ENCODE measurements at places on chromosomes 16 and 17.

DNA sequence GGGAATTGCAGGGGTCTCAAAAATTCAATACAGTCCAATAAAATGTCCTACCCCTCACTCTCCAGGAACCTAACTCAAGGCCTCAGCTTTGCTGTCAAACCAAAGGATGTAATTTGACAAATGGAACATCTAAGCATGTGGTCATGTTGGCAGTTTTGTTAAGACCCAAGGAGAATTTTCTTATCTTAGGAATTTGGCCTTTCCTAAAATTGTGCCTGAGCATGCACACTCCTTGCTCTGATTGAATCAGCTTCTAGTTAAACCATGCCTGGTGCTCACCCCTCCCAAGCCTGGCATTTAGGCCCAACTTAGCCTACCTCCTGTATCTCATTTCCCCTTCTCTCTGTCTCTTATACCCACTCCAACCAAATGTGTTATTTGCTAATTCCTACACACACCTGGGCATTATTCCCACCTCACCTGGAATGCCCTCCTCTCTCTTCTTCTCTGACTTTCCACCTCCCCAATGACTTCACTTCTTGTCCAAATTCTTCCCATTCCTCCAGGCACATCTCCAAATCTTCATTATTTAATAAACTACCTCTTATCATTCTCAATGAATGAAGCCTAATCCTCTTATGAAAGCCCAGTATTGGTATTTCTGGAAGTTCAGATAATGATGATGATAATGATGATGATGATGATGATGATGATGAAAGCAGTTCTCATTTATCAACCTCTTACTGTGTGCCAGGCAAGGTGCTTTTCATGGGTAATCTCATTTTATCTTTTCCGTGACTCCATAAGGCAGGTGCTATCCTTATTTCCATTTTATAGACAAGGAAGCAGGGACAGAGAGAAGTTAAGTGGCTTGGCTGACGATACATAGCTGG is 178.0 kb upstream of the IRX6 start:
- DNase-seq: no peak

DNA sequence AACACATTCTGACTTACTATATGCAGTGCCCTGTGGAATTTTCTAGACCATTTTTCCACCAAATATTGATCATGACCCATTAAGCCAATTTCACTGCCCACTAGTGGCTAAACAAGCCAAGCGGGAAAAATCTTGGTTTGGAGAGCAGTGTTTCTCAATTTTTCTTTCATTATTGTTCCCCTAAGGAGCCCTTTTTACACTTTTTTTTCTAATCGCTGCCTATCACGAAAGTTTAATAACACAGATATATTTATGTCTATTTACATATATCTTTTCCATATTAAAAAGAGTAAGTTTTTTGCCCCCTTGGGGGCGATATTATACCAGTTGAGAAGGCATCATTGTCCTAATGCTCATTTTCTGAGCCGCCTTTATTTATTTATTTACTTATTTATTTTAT is 10.8 kb upstream of the TLCD3B start:
- no peak for DNase-seq

GRCh38 chr17:48639982-48640857 is 14.1 kb upstream of the HOXB9 start:
- no peak for DNase-seq

DNA sequence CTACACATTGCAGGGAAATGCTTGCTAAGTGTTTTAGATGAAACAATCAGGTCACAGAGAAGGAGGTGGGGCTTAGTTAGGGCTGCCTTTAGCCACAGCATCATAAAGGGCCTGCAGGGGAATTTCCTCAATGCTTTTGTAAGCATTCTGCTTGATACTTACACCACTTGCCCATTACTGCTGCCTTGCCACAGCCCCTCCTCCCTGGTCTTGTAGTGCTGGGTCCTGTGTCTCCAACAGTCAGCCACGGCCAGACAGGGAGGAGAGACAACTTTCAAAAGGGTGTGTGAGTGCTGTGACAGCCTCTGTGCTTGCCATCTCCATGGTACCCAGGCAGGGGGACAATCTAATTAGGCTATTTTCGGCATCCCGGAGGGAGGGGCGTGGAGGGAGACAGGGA is 111.2 kb downstream of the SHISA9 start:
- no peak for DNase-seq

GRCh38 chr17:2977157-2977556 is 86.2 kb downstream of the OR1D5 start:
- no peak for DNase-seq

DNA sequence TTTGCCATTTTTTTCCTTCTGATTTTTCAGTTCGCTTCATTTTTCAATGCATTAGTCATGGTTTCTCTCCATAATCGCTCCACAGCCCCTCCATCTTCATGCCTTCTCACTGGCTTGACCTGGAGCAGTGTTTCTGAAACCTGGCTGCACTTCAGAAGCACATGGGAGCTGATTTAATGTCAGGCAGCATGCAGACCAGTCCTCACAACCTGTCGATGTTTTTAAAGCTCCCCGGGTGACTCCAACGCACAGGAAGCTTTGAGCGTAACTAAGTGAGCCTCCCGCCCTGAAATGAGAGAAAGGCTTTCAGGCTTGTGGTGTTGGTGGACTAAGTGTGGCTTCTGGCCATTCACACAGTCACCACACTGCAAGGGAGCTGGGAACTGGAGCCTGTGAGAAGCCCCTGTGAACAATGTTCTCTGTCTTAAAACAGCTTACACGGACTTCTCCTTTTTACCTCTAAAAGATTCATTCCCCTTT is 16.8 kb upstream of the DRG2 start:
- peak; percentile 12 for DNase-seq

- DNase-seq: peak; percentile 82
These were observed at the start of the genes GNPTG and TSR3 for GRCh38 chr16:1351582-1352362. Gene GNPTG, plus strand, starts transcription at chr16:1351931. Its CDS starts 35 bp downstream, at chr16:1351966. Gene TSR3, minus strand, starts transcription at chr16:1351878. Its CDS starts 74 bp downstream, at chr16:1351804.

DNA sequence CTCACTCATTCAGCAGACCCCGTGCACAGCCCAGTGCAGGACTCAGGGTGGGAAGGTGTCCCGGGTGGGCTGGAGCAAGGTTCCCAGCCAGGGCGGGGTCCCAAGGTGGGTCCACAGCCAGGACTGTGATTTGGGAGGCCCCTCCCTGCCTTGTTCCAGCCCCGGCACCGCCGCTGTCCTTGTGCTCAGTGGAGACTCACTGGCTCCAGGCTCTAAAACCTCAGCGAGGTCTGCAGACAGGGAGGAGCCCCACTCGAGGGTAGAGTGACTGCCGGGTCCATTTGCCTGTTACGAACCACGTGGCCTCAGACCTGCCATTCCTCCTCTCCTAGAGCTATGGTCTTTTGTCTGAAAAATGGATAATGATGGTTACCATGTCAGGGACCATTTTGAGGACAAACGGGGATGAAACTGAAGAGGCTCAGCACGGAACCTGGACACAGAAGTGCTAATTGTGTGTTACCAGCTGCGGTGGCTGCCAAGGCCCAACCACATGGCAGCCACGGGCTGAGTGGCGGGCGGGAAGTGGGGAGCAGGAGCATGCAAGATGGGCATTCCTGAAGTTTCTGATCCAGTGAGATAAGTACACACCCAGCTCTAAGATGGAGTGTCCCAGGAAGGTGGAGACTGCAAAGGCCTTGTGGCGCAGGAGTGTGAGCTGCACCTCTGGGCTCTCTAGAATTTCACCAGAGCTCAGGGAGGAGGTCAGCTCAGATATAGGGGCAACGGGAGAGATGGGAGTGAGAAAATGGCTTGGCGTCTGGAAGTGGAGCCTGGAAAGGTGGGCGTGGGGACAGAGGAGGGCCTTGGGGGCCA is 317.6 kb downstream of the SEC14L1 start:
- peak; percentile 63 for DNase-seq

- DNase-seq: peak; percentile 75
These were observed 80.5 kb downstream of the SMG6 start for GRCh38 chr17:2222901-2223616.

- no peak for DNase-seq
These were observed 5.9 kb downstream of the SCARF1 start for GRCh38 chr17:1639549-1640180.

DNA sequence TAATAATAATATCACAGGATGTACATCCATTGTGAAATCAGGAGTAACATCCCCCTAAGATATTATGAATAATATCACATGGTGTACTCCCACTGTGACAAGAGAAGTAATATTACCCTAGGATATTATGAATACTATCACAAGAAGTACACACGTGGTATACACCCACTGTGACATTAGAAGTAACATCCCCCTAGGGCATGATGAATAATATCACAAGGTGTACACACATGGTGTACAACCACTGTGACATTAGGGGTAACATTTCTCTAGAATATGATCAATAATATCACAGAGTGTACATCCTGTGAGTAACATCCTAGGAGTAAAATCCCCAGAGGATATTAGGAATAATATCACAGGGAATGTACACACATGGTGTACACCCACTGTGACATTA is 5.0 kb upstream of the TEKT5 start:
- DNase-seq: no peak

- no peak for DNase-seq
These were observed 51.0 kb upstream of the IRX5 start for GRCh38 chr16:54879681-54880080.

GRCh38 chr16:16017812-16018211 is 68.4 kb downstream of the ABCC1 start:
- peak; percentile 26 for DNase-seq
